ENCODE measurements at places on chromosomes 4 and X.

- peak; percentile 32 for DNase-seq
Observed at GRCh38 chr4:2469192-2469984, 482 bp downstream of the RNF4 start.

- peak; percentile 68 for DNase-seq
Observed at GRCh38 chr4:140756319-140757231, at the start of gene TBC1D9. TSS of gene TBC1D9 (minus strand) at chr4:140756385. CDS start at chr4:140756045, 340 bp downstream.

DNA sequence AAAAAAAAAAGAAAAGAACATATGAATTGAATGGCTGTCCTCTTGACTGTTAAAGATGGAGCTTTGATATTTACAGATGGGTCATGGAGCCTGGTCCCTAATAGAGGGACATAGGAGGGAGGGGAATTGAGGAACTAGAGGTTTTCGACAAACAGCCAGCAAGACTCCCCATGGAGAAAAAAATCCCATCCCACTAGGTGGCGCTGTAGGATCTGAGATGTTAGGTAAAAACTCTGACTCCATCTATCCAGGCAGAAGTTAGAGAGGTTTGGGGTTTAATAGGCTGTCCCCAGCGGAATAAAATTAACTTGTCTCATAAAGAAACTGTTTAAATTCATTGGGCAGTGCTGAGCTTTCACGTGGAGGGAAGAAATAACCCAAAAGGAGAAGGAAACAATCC, 45.9 kb downstream of the HMGB2 start:
- peak; percentile 85 for DNase-seq

DNA sequence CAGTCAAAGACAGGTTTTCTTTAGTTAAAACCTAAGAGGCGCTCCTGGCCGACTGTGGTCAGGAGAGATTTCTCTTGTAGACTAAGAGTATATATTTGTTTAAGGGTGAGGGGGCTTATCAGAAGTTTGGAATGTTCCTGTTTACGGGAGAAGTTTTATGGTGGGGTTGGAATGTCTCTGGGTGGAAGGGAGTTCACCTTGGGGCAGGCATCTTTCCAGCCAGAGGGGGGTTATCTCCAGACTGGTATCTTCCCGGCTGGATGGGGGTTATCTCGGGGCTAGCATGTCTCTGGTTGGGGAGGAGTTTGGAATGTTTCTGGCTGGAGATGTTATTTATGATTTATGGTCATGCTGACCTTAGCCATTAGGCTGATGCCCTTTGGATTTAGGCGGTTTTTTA, 116.0 kb downstream of the COX7B2 start:
- no peak for DNase-seq

GRCh38 chr4:19531906-19532848, 719.5 kb upstream of the SLIT2 start:
- DNase-seq, result no peak

GRCh38 chrX:119784747-119785446, 6.5 kb downstream of the RPL39 start:
- peak; percentile 34 for DNase-seq

- no peak for DNase-seq
Observed at GRCh38 chrX:109036624-109037023, 300.3 kb upstream of the IRS4 start.

DNA sequence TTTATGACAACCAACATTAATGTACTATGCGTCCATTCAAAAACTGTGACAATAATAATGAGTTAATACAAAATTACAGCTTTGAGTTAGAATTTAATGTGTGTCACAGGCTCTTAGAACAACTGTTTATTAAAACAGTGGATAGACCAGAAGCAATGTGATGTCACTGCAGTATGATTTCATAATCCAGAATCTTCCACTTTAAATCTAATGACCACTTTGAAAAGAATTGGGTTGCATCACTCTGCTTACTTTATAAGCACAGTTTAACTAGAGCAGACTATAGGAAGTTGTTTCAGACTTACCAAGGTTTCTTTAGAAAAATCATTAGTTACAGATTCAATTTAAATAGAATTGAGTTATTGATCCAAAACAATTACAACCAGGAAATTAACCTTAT, 758.5 kb downstream of the KCTD8 start:
- no peak for DNase-seq

DNA sequence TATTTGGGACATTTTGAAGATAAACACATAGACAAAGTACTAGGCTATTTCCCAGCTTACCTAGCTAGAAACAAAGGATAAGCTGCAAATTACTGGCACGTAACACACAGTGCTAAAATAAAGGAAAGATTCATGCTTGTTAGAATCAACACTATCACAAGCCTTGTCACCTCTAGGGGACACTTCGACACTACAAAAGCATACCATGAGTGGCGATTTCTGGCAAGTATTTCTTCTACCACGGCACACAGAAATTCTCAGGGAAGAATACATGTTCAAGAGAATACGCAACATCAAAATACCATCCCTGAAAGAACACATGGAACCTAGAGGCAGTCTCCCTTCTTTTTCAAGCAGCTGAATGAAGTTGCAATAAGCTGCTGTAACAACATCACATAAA, 5.1 kb downstream of the MECP2 start:
- DNase-seq, result no peak

- DNase-seq, result peak; percentile 59
Observed at GRCh38 chrX:107676559-107677378, 48.5 kb downstream of the PRPS1 start.

DNA sequence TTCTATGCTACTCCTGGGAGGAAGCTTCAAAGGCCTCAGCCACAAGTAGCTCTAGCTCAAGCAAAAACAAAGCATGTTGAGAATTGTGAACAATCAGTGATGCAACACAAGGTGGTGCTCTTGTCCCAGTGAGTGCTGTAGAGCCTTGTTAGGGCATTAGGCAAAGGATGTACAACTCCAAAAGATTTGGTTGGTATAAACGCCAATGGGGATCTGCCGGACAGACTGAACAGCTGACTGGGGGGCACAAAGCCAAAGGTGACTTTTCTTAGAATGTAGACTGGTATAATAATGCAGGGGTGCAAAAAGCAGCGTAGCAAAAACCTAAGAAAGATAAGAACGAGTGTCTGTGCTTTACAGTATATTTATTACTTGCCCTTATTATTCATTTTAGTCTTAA, 62.6 kb upstream of the ALB start:
- DNase-seq, result peak; percentile 11

GRCh38 chr4:101556842-101557241, 209.5 kb upstream of the PPP3CA start:
- DNase-seq, result peak; percentile 60

DNA sequence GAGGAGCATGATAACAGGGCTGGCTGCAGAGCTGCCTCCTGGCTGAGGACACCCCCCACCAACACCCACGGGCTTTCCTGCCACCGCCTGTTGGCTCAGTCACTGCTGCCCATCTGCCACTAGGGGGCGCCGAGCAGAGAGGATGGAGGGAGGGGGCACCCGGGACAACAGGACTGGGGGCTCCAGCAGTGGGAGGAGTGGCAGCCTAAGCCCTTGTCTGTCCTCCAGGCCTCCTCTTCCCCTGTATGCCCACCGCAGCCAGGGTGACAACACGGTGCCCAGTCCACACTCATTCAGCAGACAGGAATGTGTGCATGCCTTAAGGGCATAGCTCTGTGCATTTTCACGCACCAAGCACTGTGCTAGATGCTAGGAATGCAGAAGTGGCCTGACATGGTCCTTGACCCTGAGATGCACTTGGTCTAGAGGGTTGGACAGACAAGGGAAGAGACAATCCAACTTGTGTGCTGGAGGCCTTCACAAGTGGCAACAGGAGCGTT, 149.9 kb downstream of the AMMECR1 start:
- DNase-seq, result no peak

- DNase-seq, result peak; percentile 55
Observed at GRCh38 chr4:158253350-158253980, 43.2 kb downstream of the TMEM144 start.

- DNase-seq, result no peak
Observed at GRCh38 chr4:170776983-170777382, 687.2 kb upstream of the AADAT start.

DNA sequence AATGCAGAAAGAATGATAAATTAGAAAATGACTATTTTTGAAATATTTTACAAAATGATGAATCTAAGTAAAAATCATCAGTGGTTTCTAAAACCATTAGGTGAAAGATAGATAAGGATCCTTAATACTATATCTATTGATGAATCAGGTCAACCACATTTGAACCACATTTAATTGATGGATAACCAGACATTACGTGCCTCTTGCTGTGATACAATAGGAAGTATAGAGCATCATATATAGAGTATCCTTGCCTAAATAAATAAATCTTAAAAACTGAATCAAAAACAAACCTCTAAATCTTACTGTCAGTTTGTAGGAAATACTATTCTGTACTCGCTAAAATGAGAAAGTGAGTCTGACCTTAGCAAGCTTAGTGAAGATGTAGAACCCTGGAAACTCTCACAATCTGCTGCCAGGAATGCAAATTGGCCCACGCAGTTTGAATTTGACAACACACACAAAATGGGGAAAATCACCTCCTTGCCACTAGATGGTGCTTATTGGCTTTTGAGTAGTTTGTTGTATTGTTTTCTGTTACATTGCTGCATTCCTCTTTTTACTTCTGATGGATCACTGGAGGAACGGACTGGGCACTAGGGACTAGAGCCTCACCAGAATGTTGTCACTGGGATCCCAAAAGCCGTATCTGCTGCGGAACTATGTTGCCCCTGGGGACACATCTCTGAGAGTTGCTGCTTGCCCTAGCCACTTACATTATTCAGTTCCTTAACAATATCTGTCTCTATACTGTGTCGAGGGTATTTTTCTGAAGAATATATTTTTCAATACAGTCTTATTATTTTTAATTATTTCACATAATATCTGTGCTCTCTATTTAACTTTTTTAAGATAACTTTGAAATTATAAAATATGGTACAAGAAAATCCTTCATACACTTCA, 25.4 kb upstream of the SLAIN2 start:
- DNase-seq, result peak; percentile 54

DNA sequence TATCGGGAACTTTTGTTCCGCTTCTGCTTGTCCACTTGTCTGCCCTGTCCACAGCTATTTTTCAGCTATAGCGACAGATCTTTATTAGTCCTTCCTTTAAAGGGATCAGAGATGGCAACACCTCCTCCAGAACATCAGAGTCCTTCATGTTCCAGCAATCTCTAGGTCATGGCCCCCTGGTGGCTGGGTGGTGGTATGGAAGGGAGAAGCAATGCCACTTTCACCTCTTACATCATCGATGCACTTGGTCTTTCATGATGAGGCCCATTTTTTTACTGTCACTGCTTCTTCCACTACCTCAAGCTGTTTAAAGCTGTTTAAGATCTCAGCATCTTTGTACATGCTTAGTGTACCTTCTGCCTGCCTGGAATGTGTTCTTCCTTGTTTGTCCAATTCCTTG, 106.7 kb downstream of the ARHGAP6 start:
- peak; percentile 26 for DNase-seq

DNA sequence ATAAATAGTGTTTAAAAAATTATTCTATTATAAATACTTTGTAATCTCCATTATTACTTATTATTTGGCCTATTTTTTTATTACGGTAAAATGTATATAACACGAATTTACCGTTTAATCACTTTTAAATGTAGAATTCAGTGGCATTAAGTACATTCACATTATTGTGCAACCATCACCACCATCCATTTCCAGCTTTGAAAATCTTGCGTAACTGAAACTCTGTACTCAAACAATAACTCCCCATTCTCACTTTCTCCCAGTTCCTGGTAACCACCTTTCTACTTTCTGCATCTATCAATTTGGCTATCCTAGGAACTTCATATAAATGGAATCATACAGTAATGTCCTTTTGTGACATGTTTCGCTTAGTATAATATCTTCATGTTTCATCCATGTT, 45.7 kb downstream of the PASD1 start:
- DNase-seq, result peak; percentile 60

- DNase-seq, result no peak
Observed at GRCh38 chr4:75683482-75684155, 10.4 kb upstream of the G3BP2 start.

DNA sequence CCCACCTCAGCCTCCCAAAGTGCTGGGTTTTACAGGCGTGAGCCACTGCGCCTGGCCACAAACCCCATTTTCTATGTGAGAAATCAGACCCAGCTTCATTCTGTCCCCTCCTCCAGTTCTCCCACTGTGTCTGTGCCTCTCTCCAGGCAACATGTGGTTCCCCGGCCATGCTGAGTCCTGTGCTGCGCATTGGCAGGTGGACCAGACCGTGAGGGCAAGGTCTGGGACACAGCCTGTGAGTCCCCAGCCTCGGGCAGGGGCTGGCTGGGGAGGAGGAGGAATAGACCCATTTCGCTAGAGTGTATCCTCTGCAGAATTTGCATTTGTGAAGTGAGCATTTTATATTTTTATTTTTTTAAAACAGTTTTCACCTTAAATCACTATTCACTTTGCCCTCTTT, 21.5 kb upstream of the CLDN24 start:
- DNase-seq, result no peak

- no peak for DNase-seq
Observed at GRCh38 chr4:48028696-48029095, 12.1 kb downstream of the NIPAL1 start.

DNA sequence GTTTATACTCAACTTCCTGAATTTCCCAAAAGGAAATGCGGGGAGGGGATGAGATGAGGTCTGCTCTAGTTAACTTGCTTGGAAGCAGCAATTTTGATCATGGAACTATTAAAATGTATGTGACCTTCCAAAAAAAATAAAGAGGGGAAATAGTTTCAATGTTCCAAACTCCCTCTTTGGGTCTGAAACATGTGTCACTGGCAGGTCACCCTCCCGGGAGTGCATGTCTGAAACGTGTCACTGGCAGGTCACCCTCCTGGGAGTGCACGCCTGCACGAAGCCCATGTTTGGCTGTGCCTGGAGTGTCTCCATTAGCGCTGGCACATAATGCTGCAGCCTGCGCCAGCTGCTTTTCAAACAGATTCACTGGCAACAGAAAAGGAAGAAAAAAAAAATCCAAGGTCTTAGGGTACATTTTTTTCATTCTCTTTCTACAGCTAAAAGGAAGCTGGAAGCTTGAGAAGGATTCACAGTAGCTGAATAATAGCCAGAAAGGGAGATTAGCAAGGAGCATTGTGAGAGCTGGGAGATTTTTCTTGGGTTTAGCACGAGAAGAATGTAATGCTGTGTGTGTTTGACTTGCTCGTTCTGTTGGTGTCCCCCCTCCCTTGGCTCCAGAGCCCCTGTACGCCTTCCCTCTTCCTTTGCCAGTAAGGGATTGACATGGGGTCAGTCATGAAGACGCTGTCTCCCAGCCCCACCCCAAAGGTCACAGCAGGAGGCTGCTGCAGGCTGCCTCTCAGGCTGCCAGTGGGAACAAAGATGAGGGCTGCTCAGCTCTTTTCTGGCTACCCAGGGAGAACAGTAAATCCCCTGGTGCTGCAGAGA, 39.2 kb upstream of the TLR3 start:
- DNase-seq, result no peak

GRCh38 chrX:70476934-70477733, 32.5 kb downstream of the DLG3 start:
- DNase-seq, result peak; percentile 78

- DNase-seq, result peak; percentile 81
Observed at GRCh38 chr4:140233791-140234696, 80.1 kb upstream of the MAML3 start.

GRCh38 chr4:102842367-102842766, 15.0 kb upstream of the UBE2D3 start:
- DNase-seq, result peak; percentile 39

GRCh38 chr4:6873792-6874461, 35.7 kb upstream of the TBC1D14 start:
- DNase-seq, result peak; percentile 52
